Common myeloid progenitor, CD34-positive (primary cell): ENCODE measurements at places on chromosomes 6 and 20.

DNA sequence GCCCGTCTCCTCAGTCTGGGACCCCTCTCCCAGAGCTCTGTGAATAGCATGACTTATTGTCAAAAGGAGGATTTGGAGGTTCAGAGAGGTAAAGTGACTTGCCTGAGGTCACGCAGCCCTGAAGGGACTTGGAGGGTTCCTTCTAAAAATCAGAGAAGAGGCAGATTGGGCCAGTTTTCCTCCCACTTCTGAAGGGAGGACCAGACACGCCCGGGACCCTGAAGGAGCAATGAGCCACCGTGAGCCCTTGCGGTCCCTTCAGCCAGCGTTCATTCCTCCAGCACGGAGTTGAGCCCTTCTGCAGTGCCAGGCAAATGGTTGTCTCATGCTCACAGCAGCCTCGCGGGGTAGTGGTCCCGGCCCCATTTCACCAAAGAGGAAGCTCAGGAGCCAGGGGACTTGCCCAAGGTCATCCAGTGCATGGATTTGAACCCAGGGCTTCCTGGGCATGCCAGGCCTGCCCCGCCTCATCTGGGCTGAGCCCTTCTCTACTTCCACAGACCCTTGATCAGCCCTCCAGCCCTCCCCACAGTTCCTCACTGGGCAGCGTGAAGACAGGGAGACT lies 7.4 kb downstream of the SRC start:
- no peak for DNase-seq

DNA sequence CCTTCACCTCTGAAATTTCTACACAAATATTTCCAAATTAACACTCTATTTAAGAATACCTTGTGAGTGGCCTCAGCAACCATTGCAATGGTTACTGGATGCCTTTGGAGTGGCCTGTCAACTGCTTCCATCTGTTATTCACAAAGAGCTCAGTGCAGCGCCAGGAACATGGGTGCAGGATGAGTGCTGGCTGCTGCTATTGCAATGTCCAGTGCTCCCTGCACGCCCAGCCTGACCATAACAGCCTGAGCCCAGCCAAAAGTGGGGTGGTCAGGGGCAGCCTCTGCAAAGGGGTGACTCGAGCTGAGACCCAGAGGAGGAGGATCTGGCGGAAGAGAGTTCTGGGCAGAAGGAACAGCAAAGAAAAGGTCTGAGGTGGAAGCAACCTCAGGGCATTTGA lies 18.4 kb downstream of the CASS4 start:
- DNase-seq: no peak

DNA sequence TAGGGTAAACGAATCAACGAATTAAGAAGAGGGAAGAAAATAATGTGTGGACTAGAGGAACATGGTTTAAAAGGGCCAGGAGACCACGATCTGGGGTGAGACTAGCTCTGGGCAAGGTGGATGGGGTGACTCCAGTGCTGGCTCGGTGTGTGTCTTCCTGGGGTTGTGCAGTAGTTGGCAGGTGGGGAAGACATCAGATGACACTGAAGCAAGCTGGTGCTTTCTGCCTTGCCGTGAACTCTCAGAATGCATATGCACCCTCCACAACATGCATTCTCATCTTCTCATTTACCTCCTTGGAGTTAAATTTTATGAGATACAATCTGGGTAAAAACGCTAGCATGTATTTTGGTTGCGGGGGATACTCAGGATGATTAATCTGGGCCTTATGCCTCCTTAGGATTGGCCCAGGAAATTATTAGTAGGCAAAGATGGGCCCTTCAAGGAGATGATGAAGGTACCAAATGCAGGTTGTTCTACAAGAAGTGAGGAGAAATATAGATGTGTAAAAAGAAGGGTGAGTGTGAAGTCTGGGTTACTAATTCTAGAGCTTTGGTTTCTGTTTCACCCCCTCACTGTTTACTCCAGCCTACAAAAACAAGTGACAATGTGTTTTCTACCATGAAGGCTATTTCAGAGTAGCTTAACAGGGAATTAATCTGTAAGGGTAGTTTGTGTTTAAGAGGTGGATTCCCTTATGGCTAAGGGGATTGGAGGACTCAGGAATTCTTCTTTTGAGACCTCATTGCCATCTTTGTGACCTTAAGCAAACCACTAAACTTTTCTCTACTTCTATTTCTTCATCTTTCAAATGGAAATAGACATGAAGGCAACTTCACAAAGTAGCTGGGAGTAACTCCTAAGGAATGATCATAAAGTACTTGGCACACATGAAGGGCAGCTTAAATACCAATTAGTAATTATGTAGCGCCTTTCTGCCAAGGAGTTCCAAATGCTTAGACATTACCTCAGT lies 71.0 kb upstream of the SUPT3H start:
- no peak for DNase-seq

DNA sequence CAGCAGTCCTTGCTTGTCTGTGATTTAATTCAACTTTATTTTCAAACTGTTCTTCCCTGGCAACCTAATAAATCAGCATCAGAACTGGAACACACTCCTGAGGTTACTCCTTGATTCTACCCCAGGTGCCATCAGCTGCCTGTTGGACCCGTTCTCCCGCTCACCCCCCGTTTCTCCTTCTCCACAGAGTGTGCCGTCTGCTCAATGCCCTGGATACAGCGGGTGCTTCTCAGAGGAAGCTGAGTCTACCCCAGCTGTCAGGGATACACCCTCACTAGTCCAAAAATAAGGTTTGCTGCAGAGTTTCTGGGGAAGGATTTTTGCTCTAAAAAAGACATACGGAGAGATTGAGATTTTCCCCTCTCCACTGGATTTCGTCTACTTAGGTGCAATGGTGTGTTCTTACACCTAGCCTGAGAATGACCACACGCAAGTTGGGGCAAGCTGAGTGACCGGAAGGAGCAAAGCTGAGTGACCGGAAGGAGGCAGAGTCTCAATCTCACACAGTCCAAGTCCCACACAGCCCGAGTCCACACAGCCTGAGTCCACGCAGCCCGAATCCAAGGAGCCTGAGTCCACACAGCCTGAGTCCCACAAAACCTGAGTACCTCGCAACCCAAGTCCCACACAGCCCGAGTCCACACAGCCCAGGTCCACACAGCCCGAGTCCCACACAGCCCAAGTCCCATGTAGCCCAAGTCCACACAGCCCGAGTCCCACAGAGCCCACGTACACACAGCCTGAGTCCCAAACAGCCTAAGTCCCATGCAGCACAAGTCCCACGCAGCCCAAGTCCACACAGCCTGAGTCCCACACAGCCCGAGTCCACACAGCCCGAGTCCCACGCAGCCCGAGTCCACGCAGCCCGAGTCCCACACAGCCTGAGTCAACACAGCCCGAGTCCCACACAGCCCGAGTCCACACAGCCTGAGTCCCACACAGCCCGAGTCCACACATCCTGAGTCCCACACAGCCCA lies 58.6 kb upstream of the DACT2 start:
- no peak for DNase-seq

GRCh38 chr6:111832833-111833418 lies 40.3 kb downstream of the FYN start:
- no peak for DNase-seq

GRCh38 chr6:41728954-41729353 lies 6.5 kb downstream of the TFEB start:
- DNase-seq: no peak

- DNase-seq: no peak
These were observed 1349.1 kb upstream of the ADGRB3 start for GRCh38 chr6:67285770-67286495.

DNA sequence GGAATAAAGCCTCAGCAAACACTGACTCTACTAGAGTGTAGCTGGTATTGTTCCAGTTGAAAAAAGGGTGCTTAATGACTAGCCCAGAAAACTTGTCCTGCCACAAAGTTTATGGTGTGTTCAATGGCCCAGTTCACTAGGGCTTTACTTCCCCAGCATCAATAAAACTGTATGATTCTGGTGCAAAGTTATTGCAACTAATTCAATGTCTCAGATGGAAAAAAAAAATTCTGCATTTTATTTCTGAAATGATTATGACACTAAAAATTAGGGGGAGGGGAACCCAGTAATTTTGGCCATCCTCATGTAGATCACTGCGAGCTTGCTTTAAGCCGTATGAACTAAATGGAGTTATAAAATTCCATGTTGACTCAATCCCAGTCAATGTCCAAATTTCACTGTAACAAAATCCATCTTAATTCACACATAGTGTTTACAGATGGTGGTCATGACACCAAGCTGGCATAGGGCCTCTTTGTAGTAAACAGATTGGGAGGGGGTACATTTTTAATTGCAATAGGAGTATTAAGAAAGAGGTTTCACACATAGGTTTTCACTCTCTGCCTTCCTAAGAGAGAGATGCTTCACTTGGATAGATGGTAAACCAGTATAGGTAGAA lies 41.2 kb downstream of the PTPRK start:
- DNase-seq: no peak

DNA sequence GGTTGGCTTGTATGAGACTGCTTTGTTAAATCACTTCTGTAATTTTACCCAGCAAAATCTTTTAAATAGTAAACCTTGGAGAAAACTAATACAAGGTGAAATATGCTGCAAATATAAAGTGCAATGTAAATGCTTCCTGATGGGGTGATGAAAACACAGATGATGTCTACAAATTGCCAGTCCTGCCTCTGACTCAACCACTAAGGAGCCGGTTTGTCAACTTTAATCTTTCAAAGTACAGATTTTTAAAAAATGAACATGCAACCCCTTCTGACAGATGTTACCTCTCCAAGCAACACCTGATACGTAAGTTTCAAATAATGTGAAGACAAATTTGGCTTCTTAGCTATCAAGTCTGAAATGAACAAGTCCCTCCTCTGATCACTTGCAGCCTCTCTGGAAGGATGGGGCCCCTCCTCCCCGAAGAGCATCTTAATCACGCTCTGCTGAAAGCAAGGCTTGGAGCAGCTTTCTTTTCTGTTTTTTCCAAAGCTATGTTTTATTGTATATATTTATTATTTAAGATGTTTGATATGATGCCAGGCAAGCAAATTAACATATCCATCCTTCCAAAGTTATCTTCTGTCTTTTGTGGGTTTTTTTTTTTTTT lies 196.0 kb downstream of the MYLK4 start:
- DNase-seq: no peak

DNA sequence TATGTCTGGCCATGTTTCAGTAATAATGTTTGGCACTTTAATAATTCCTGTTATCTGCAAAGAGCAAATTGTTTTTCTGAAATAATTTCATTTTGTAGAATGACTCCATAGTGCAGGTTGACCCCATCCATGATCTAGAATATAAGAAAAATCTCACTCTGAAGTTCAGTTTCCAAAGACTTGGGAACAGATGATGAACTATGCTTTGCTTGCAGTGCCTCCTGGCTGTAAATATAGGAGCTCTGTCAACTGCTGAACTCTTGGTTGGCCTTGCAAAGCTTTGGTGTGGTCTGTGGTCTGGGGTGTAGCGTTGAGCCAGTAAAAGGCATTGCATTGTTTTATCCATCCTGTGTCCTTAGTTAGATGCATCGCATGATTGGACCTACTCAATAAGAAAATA lies 104.0 kb downstream of the PLCB4 start:
- peak; percentile 79 for DNase-seq

DNA sequence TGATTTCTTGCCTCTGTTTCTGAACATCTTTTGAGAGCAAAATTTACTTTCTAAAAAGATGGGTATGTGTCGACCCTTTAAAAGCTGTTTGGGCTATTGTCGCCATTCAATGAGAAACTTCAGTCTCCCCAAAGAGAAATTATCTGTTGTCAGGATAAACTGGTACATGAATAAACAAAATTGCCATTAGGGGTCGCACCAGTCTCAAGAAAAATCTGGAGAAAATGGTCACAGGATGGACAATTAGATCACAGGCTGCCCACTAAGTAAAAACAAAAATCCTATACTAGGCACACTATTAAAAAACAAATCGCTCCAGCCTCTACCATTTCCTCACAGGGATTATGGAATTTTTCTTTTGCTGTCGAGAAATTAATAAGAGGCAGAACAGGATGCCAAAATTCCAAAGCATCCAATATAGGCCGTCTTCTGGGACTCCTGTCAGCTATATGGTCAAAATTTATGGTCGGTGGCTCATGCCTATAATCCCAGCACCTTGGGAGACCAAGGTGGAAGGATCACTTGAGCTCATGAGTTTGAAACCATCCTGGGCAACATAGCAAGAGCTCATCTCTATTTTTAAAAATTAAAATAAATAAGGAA lies 5.5 kb upstream of the HLA-E start:
- peak; percentile 68 for DNase-seq

- DNase-seq: no peak
These were observed 387.8 kb downstream of the BMP2 start for GRCh38 chr20:7155282-7155681.

DNA sequence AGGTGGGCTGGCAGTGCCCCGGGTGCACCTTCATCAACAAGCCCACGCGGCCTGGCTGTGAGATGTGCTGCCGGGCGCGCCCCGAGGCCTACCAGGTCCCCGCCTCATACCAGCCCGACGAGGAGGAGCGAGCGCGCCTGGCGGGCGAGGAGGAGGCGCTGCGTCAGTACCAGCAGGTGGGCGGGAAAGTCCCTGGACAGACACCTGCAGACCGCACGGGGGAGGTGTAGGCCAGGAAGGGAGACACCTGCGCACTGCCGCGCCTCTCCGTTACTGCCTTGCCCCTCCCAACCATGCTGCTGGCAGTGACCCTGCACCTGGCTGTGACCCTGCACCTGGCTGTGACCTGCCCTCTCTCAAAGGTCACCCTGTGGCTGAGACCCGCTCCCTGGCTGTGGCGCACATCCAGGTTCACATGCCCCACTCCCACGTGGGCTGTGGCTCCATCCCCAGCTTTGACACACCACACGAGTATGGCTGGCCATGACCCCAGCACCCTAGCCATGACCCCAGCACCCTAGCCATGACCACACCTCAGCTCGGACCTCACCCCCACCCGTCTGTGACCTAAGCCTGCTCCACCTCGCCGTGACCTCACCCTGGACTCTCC lies 11.6 kb downstream of the RBCK1 start:
- no peak for DNase-seq

DNA sequence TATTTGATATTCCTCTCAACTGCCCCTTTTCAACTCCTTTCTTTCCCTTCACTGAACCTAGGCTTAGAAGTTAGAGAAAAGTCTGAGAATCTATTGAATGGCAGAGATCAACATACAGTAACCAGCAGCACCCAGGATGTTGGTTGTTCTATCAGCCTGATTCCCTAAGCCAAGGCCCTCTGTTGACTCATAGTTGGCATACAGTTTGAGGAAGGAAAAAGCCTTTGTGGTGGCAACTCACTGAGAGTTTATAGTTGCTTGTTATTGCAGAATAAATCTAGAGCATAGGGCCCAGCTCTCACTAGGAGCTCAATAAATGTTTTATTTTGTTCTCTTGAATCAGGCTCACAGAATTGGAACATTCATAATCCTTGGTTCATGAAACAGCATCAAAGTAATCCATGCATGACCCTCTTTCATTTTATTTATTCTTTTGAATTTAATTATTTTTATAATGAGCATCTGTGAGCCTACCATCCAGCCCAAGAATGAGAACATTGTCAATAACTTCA lies 119.1 kb upstream of the ADGRF1 start:
- peak; percentile 82 for DNase-seq
